ENCODE measurements at places on chromosomes 1 and 21.

DNA sequence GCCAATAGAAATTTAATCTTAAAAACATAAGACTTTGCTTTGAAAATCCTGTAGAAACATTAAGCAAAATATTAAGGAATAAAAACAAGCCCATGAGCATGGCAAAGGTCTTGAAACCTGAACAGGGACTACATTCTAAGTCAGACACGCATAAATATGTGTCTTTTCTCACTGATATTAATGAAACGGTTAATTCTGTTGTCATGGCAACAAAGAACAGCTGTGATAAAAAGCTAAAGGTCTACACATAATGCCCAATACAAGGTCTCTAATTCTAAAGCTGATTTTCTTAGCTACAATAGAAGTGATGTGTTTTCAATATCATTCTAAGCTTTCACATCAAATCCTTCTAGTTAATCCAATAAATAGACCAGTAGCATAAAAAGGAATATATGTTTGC, 331.7 kb downstream of the PTBP2 start:
- DNase-seq, result no peak

GRCh38 chr1:235127203-235127602, 1.4 kb downstream of the TOMM20 start:
- no peak for DNase-seq

GRCh38 chr1:88800382-88801051, 90.8 kb downstream of the GTF2B start:
- no peak for DNase-seq

- no peak for DNase-seq
These were observed 102.7 kb downstream of the ATF6 start for GRCh38 chr1:161868832-161869231.

Data from ureter (tissue), 1 donor.